Uterine smooth muscle cell (primary cell): ENCODE measurements at places on chromosomes 7 and 10. TPM values are rescaled to one million over a fixed set of nuclear protein-coding genes. Genes with fewer than 3 reads are reported as not detected.

Gene NPC1L1
- under 0.01 and 0.12 TPM in 2 replicates for total RNA-seq

Gene GPR37
- 1.5 and 2.0 TPM in 2 replicates for total RNA-seq

Gene CNPY1
- total RNA-seq = not detected in 2 replicates

Gene C10orf62
- total RNA-seq = 0.11 and 0.37 TPM in 2 replicates

Gene ADCYAP1R1
- not detected in 2 replicates for total RNA-seq

Gene BLVRA
- 70.1 and 72.9 TPM in 2 replicates for total RNA-seq

Gene STEAP2
- total RNA-seq = 16.8 and 19.0 TPM in 2 replicates

Gene CALHM3
- not detected in 2 replicates for total RNA-seq

Gene LDB3
- total RNA-seq = under 0.01 TPM in 1 of 2 replicates, not detected in the other

Gene PGAM1
- 355 and 484 TPM in 2 replicates for total RNA-seq

Gene TMEM168
- 21.8 and 23.1 TPM in 2 replicates for total RNA-seq

Gene CUZD1
- 0.33 and 0.50 TPM in 2 replicates for total RNA-seq

Gene SPDYE2
- not detected in 2 replicates for total RNA-seq

Gene MYO1G
- total RNA-seq = 0.11 and 0.12 TPM in 2 replicates

Gene SEMA3E
- total RNA-seq = 1.5 and 2.0 TPM in 2 replicates

Gene SMURF1
- 20.8 and 23.4 TPM in 2 replicates for total RNA-seq

Gene EMX2
- total RNA-seq = 2.2 and 3.6 TPM in 2 replicates

Gene MAT1A
- total RNA-seq = not detected in 2 replicates

Gene TACC2
- total RNA-seq = 3.5 and 7.5 TPM in 2 replicates

Gene INMT
- total RNA-seq = 0.11 and 1.2 TPM in 2 replicates

Gene ZNF273
- 3.7 and 4.1 TPM in 2 replicates for total RNA-seq

Gene TMEM26
- 0.50 and 0.66 TPM in 2 replicates for total RNA-seq

Gene CBLL1
- 13.8 and 14.2 TPM in 2 replicates for total RNA-seq

Gene NEUROD6
- total RNA-seq = not detected in 2 replicates

Gene CPN1
- total RNA-seq = not detected in 2 replicates

Gene LRRD1
- total RNA-seq = 0.11 TPM in 1 of 2 replicates, not detected in the other

Gene TET1
- total RNA-seq = 2.0 and 2.5 TPM in 2 replicates
